ENCODE measurements at places on chromosomes 1 and 21. TPM values are rescaled to one million over a fixed set of nuclear protein-coding genes. Genes with fewer than 3 reads are reported as not detected.

The KCNN3 gene
- 2.8 TPM for total RNA-seq

The ATAD3B gene
- total RNA-seq, result 13.7 TPM

DNA sequence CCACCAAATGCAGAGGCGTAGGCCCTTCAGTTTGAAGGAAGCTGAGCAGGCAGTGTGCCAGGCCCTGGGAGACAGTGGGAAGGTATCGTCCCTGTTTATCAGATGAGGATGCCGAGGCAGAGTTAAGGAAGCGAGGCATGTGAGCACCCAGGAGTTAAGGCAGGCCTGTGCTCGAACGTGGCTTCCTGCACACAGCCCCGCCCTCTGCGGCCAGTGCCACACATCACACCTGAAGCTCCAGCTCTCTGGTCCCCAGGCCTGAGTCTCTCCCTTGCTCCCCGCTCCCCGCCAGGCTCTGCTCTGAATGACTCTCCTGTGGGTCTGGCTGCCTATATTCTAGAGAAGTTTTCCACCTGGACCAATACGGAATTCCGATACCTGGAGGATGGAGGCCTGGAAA lies 32.1 kb downstream of the EPHX1 start:
- no peak for DNase-seq

DNA sequence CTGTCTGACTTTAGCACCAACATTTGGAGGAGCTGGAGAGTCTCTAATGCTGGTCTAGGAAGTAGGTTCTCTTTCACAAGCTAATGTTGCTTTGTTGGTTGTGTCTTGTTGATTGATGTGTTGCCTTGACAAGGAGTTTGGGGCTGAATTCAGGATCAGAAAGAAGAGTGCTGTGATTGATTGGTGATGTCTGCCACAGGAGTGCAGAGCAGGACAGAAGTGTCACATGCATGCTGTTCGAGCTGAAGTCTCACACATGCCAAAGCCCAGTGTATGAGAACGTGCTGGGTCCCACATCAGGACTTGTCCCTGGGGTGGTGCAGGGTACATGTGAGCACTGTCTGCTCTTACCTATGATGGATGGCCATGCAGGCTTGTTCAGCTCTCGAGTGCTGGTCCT lies 694.4 kb downstream of the MATN1 start:
- no peak for DNase-seq

DNA sequence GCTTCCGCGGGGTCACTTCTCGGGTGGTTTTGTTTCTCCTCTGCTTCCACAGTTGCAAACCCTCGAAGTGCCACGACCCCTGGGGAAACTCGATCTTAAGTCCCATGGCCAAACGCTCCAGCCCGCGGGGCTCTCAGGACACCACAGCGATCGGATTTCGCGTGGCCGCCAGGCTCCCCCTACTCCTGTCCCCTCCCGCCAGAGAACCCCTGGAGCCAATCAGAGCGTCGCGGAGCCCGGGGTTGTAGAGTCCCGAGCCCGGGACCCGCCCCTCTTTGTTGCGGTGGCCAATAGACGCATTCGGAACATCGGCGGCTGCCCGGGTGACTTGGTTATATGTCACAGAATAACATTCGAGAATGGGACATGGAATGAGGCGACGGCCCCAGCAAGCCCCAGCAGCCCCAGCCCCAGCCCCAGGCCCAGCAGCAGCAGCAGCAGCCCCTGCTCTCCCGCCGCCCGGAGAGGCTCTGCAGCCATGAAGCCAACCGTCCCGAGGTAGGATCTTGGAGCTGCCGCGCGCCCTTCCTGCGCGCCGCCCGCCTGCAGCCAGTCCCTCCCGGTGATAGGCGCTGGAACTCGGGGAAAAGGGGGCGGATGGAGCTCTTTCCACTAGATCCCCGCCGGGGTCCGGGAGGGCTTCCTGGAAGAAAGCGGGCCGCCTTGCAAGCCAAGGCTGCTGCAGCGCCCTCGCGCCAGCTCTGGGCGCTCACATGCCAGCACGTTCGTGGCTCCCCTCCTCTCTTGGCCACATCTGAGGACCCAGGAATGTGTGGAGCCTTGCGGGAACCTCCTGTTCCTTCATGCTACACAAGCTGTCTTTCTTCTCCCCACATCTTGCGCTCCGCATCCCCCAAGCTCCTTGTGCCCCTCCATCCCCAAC lies at the start of gene VASH2:
TSS of gene VASH2 (plus strand) at position 299 of the 883 bp plus-strand sequence. CDS start 1,002 bp downstream, outside the sequence.
- DNase-seq, result peak; percentile 88

DNA sequence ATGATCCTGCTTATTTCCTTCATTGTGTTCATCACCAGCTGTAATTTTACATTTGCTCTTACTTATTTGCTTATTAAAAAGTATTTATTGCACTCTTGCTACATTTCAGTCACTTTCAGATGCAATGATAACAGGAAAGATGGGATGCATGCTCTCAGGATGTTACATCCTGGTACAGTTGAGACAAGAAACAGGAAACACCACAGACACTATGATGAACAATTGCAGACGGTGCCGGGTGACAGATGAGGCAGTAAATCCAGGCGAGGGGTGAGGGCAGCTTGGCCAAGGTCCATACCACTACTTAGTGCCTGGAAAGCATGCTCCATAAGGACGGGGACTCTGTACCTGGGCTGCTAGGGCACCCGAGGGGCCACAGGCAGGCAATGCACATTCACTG lies 156.6 kb upstream of the RAB4A start:
- no peak for DNase-seq

- DNase-seq, result no peak
Measured at GRCh38 chr1:12480748-12481362, 137.2 kb downstream of the DHRS3 start.

- DNase-seq, result no peak
Measured at GRCh38 chr1:1239227-1239613, 7.2 kb downstream of the B3GALT6 start.

DNA sequence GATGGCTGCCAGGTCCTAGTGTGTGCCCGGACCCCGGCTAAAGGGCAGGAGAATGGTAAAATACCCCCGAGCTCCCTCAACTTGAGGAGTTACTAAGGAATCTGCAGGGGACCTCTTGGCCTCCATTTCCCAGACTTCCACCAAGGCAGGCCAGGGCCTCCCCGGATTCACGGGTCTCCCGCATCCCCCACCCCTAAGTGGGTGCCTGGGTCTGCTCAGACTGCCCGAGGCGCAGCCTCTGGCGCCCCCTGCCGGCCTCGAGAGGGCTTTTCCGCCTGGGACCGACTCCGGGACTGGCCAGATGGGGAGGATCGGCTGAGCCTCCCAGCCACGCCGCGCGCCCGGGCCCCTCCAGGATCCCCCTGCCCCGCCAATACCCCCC lies 1.7 kb downstream of the PLEKHG5 start:
- DNase-seq, result peak; percentile 88

GRCh38 chr1:15148004-15148403 lies 5.5 kb upstream of the TMEM51 start:
- DNase-seq, result no peak

Measured in cardiac septum (tissue), 1 donor.